NCI-H774 (cell line): ENCODE measurements at places on chromosomes 7 and 10.

DNA sequence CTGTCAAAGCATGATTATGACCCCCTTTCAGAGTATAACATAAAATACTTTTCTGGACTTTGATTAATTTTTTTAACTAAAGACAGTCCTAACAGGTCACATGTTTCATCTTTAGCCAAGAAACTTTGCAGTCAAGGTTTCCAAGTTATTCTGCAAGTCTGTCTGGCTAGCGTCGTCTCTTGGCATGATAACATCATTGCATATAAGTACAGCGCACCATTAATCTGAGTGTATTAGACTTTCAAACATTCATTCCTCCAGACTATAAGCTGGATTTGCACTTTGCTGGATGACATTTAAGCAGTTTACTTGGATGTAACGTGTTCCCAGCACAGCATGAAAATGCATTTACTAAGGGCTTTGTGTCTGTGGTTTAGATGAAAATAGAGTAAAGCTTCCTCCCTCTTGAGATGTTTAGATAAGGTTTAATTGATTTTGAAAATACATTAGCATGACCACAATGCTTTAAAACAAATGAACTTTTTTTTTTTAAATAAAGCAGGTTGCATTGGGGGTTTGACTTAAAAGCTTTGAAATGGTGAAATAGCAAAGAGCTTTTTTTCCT lies 349.0 kb upstream of the MTPN start:
- DNase-seq, result no peak

DNA sequence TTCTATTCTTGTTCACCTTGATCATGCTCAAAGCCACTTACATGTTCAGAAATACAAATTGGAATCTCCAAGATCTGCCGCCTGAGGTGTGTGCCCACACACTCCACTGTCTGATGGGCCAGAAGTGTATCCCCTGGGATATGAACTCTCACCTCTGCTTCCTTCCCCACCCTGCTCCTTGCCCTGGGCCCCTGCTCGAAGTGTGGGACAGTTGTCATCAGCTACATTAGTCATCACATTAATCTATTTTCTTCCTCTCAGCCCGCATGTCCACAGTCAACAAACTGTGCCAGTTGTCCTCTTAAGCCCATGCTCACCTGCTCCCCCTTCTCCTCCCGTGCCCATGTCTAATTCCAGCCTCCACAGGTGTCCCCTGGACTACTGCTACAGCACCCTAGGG lies 154.7 kb downstream of the PTPN20 start:
- DNase-seq, result no peak

GRCh38 chr7:98974906-98975816 lies 96.8 kb downstream of the TRRAP start:
- DNase-seq, result no peak

DNA sequence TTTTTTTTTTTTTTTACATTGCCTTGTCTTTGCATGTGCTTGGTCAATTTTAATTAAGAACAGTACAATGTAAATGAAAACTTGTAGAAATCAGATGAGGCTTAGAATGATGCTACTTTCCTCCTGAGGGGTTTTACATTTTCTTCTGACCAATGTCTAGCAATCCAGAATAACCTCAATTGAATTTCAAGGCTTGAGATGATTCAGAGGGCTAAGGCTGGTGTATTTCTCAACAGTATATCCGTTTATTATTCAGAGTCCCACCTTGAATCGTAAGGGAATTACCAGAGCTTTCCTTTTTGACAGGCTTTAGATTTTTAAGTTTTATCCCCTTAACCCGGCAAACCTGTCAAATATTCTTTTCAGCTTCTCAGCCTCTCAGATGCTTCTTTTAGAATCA lies 231.2 kb upstream of the STK17A start:
- no peak for DNase-seq

DNA sequence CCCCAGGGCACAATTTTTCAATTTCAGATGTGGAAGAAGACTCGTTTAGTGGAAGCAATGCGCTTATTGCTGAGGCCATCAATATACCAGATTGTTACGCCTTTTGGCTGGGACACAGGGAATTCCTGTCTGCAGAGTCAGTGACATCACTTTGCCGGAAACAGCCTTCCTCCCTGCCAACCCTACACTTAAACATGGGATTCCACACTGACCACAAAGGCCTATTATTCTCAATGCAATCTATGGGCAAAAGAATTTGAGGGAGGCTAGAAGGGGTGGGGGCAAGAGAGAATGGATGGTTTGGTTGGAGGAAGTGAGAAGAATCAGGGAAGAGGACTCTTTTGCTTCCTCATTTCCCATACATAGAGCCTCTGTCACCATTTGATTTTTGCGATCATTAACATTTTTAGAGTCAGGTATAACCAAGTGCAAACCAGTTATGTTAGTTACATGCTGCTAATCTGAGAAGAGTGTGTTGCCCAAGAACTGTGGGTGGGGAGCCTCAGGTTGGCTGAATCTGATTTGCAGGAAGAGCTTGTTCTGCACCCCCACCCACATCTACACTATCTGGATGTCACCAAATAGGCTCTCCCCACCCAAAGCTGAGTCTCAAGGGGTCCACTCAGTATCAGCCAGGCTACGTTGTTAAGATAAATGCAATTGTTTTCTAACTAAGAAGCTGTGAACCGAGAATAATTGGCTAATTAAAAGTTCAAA lies 58.2 kb downstream of the ENTPD1 start:
- DNase-seq, result no peak

- no peak for DNase-seq
Measured at GRCh38 chr7:50783801-50784507, 1.3 kb upstream of the GRB10 start.

DNA sequence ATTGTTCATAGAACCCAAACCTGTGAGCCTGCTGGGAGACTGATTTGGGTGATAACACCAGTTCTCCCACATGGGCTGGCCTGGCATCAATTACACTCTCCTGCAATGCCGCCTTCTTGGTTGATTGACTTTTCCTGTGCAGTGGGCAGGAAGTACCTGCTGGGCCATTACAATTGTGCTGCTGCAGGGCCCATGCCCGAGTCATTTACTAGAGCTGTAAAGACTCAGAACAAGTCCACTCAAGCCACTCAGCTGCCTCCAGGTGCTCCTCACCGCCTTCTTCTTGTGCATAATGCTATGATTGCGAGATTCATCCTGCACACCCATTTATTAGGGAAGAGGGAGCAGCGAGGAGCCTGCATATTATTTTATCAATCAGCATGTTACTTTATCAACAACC lies 264.0 kb downstream of the TCERG1L start:
- DNase-seq, result no peak

DNA sequence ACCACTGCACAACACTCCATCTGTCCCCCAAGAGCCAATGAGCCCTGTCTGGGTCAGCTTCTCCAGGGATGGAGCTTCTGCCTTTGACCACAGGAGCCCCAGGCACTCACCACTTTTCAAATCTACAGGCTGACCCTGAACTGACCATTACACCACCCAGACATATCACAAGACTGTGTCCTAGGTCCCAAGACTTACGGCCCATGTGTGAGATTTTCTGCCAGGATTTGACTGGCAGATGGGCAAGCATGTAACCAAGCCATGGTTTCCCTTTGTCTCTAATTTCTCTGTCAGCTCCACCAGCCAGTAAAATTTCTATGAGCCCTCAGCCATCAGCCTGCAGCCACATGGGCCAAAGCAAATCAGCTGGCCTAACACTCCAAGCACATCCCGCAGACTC lies 92.5 kb downstream of the SH3PXD2A start:
- DNase-seq, result no peak

DNA sequence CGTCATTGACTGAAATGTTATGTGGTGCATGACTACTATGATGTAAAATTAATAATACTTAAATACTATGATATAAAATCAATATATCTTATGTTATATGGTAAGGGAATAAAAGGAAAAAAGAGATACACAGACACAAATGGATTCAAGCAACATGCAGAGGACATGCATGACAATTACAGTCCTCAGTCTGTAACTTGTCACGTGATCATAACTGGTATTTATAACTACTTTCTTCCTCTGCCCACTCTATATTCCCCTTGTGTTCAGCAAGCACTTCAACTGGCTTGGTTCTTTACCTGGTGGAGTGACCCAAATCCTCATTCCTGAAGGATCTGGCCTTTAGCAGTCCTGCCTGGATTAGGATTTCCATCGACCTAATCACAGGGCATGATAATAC lies 104.4 kb upstream of the FAM180A start:
- DNase-seq, result no peak

GRCh38 chr10:30422151-30422695 lies 11.8 kb upstream of the MAP3K8 start:
- DNase-seq, result no peak

- DNase-seq, result peak; percentile 9
Measured at GRCh38 chr7:106421181-106421762, 136.5 kb upstream of the NAMPT start.

DNA sequence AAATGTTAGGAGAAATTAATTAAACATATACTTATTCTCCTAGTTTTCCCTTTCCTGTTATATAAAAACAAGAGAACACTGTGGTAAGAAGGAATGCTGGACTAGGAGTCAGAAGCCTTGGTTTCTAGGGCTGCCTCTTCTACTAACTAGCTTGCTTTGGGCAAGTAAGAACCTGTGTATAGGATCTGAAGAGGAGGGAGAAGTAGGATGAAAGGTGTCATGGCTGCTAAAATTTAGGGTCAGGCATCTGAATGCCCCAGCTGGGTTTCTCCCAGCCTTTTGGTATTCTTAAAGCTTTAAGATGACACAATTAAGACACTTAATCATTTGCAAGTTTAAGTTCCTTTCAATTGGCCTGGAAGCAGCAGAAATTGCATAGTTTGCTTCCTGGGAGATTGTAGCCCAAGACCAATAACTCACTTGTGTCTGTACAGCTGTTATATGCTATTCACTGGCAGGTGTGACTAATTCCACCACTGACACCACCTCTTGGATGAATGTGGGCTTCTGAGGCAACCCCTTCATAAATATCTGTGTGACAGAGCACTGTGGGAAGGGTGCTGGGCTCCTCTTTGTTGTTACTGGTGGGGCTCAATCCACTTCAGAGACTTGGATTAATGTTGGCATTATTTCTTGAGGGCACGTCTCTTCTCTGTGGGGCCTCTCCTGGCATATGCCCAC lies 137.2 kb downstream of the LRMDA start:
- DNase-seq, result peak; percentile 11

DNA sequence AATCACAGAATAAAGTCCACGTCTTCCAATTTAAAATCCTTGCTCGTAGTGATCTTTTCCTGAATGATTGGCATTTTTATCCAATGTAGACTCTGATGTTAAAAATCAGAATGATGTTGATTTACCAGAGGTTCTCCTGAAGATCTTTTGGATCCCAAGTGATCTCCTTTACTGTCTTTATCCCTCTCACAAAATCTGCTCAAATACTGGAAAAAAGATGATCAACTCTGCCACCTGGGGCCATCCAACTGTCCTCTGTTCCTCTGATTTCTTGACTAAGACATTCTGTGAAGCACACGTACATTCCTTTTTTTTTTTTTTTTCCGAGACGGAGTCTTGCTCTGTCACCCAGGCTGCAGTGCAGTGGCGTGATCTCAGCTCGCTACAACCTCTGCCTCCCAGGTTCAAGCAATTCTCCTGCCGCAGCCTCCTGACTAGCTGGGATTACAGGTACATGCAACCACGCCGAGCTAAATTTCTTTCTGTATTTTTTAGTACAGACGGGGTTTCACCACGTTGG lies 18.0 kb upstream of the ADRB1 start:
- DNase-seq, result no peak

- no peak for DNase-seq
Measured at GRCh38 chr10:47223236-47223635, 76.8 kb upstream of the GDF10 start.

GRCh38 chr10:117619707-117620405 lies 77.3 kb downstream of the EMX2 start:
- no peak for DNase-seq

DNA sequence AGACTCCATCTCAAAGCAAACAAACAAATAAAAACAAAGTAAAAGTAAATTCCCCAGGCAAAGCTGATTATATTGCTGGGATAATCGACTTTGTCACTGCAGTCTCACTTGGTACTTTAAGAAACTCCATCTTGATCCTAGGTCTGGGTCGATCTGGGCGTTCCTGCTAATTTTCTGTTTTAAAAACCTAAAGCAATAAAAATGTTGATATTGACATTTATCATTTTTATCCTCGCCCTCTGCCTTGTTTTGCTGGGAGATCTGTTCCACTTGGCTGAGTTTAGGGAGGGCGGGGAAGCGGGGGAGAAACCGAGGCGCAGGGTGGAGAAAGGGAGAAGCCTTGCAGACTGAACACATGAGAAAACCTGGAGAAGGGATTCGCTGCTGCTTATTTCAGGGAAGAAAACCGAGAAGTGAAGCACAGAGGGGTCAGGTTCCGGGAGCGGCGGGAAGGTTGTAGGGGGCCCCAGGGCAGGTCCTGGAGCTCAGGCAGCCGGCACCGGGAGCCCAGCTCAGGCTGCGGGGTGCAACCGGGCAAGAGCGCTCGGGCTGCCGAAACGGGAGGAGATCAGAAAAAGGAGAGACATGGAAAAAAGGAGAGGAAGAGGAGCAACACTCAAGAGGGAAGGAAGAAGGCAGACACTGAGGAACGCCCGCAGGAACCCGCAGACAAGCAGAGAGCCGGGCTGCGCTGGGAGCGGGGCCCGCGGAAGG lies 27.3 kb upstream of the KMT2C start:
- DNase-seq, result no peak

GRCh38 chr7:123647106-123647730 lies 8.4 kb upstream of the LMOD2 start:
- DNase-seq, result no peak

GRCh38 chr7:17968791-17969715 lies 28.8 kb upstream of the SNX13 start:
- no peak for DNase-seq

GRCh38 chr7:8120390-8121058 lies 141.4 kb downstream of the ICA1 start:
- DNase-seq, result no peak

DNA sequence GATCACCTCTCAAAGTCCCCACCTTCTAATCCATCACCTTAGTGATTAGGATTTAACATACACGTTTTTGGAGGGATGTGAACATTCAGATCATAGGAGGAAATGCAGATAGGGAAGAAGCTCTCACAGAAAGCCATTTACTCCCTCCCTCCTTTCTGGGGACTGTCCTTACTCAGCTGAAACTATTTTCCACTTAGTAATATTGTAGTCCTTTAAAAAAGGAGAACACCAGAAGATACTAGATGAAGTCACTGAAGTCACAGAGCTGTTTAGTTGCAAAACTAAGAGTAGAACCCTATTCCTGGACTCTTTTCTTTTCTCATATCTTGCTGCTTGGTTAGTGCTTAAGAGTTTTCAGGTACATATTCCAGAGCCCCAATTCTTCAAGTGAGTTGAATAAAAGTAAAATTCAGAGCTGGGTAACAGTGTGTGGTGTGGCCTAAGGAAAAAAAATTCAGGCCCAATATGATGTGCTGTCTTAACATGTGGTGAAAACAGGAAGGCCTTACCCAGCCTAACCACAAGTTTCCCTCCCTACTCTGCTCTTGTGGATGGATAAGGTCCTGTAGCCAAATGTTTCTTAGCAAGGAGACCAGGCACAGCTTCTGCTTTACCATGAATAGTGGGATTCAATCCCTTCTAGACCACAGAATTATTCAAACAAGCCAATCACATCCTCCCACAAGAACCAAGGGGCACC lies 135.7 kb downstream of the INHBA start:
- DNase-seq, result no peak

GRCh38 chr10:10796061-10796773 lies 221.5 kb upstream of the CELF2 start:
- no peak for DNase-seq
